ENCODE measurements at places on chromosomes 11 and 22. TPM values are rescaled to one million over a fixed set of nuclear protein-coding genes. Genes with fewer than 3 reads are reported as not detected.

APBB1 gene
- total RNA-seq: 19.4 TPM

- DNase-seq: no peak
These were observed 1.6 kb upstream of the IFITM1 start for GRCh38 chr11:312092-312816.

- DNase-seq: no peak
These were observed 81.0 kb downstream of the CCDC73 start for GRCh38 chr11:32713496-32713895.

GRCh38 chr11:8777907-8778767 is 95.5 kb downstream of the RPL27A start:
- no peak for DNase-seq

OR10D3 gene
- total RNA-seq: not detected

MS4A14 gene
- total RNA-seq: not detected

DNA sequence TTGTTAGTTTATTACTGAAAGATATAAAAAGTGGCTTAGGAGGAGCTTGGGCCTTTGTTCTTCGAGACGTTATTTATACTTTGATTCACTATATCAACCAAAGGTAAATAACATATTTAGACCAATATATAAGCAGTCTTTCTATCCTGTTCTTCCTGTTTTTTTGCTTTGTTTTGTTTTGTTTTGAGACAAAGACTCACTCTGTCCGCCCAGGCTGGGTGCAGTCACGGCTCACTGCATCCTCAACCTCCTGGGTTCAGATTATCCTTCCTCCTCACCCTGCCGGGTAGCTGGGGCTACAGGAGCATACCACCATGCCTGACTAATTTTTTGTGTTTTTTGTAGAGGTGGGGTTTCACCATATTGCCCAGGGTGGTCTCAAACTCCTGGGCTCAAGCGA is 66.8 kb downstream of the ATM start:
- peak; percentile 30 for DNase-seq

CRACR2B gene
- total RNA-seq: 15.0 TPM
